ENCODE measurements at places on chromosomes 5 and 9. TPM values are rescaled to one million over a fixed set of nuclear protein-coding genes. Genes with fewer than 3 reads are reported as not detected.

Gene CDX1
- 0.35 TPM for total RNA-seq

GRCh38 chr5:13034061-13034460 is 910.4 kb downstream of the DNAH5 start:
- no peak for DNase-seq

GRCh38 chr5:101676646-101677045 is 619.4 kb downstream of the SLCO4C1 start:
- DNase-seq, result no peak

Gene CTXN3
- not detected for total RNA-seq

Gene ANKRD18A
- not detected for total RNA-seq

DNA sequence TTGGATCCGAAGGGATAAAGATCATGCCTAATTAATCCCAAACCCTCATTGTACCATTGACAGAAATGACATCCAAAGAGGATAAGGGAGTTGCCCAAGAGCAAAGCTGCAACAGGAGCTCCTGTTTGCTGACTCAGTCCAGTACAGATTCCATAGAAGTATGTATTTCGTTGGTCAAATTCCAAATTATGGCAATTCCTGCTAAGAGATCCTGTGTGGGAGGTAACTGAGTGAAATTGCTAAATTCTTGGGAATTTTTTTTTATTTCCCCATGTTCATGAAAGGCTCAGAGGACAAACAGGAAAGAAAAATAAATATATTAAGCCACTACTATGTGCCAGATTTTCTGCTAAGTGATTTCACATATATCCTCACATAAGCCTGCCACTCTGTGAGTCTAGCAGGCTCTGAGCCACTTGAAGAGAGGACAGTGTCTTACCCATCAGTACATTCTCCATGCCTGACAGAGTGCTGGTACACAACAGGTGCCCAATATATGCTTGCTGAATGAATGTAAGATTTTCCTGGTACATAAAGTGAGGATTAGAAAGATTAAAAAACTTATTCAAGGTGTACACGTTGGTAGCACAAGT is 132.7 kb downstream of the GLIS3 start:
- DNase-seq, result no peak

- no peak for DNase-seq
Measured at GRCh38 chr9:106675780-106676179, 187.2 kb upstream of the ZNF462 start.

Gene LHFPL2
- total RNA-seq, result 76.0 TPM

GRCh38 chr5:157747173-157747740 is 3.7 kb downstream of the LSM11 start:
- no peak for DNase-seq

Gene PCSK1
- total RNA-seq, result 1.6 TPM

- no peak for DNase-seq
Measured at GRCh38 chr9:30504502-30504905, 1879.9 kb upstream of the ACO1 start.

GRCh38 chr9:101791938-101792337 is 53.5 kb upstream of the GRIN3A start:
- no peak for DNase-seq

Gene SPINK7
- not detected for total RNA-seq

- no peak for DNase-seq
Measured at GRCh38 chr5:108418197-108418596, 36.3 kb upstream of the FBXL17 start.

Gene SNCAIP
- 3.6 TPM for total RNA-seq

DNA sequence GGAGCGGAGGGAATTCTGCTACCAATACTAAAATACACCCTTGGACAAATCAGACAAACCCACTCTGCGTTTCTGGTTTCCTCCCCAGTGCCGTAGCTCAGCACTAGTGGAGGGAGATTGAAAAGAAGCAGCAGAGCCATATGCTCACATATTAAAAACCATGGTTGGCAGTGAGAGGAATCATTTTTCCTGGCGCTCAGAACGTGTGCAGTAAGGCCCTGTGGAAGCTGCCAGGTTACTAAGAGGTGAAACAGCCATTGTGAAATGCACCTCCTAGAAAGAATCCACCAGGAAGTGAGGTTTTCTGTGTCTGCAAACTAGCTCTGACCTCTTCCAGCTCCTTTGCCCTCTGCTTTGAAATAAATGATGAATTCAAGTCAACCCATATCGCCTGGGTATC is 177.2 kb downstream of the ERCC6L2 start:
- DNase-seq, result no peak

Gene DPYSL3
- total RNA-seq, result 52.4 TPM

DNA sequence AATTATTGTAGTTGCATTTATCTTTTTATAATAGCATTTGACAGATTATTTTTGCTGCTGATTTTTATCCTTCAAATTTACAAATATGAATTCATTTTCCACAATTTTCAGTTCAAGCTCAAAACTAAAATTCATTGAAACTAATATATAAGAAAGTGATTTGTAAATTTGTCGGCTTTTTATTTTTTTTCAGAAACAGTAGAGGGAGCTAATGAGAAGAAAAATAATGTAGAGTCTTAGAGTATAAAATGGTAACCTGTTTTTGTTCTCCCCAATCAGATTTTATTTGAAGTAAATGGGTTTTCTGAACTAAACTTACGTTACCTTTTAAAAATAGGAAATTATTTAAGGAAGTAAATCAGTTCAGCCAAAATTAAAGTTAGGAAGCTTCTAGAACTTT is 19.2 kb downstream of the PRRC1 start:
- DNase-seq, result no peak

DNA sequence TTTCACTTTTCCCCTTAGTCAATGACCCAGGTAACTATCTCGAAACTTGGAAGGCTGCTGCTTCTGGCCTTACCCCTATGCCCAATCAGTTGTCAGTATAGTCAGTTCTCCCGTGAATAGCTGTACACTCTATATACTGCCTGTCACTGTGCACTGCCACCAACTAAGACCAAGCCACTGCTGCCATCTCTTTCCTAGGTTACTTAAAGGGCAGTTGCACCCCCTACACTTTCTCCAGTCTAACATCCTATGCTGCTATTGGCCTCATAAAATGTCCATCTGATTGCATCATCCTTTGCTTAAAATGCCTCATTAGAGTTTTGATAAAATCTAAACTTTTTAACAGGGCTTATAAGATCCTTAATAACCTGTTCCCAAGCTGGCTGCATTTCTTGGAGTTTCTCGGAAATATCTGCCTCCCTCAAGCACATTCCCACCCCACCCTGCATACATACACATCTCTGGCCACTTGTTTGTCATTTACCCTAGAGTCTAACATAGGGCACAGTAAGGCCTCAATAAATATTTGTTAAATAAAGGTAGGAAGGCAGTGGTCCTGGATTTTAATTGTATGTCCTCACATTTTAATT is 32.8 kb upstream of the TNFAIP8 start:
- no peak for DNase-seq

GRCh38 chr5:78243639-78244038 is 50.9 kb downstream of the AP3B1 start:
- DNase-seq, result no peak

Gene PCDHGA5
- 2.7 TPM for total RNA-seq

DNA sequence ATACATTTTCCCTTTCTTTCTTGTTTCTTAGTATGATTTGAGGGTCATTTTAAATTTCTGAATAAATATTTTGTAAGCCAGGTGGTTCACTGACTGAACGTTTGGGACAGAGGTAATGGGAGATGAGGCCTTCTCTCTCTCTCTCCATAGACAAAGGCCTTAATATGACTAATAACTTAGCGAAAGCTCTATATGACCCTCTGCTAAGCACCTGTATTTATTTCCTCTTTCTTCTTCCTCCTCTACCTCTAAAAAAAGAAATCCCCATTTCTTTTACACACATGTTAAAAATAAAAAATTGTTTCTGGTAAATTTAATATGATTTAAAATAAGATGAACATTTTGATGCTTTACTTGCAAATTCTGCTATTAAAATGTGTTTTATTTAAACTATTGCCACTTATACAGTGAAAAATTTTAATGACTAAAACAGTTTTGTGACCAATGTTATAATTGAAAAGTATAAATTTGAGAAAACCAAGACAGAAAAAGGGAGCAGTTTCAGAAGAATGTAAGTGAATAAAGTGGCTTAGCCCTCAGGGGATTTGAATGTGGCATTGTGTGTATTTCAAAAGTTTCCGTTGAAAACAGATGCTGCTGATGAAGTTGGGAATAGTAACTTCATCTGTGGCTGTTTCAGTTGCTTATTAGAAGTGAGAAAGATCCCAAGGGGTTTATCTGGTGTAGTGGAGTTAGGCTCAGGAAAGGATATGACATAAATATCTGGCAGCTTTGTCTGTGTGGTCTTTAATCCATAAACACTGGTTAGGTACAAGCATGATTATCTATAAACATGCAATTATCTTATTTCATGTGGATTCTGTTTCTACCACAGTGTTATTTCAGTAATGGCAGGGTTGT is 128.6 kb upstream of the GRHPR start:
- DNase-seq, result no peak

Gene NTNG2
- total RNA-seq, result 2.0 TPM

DNA sequence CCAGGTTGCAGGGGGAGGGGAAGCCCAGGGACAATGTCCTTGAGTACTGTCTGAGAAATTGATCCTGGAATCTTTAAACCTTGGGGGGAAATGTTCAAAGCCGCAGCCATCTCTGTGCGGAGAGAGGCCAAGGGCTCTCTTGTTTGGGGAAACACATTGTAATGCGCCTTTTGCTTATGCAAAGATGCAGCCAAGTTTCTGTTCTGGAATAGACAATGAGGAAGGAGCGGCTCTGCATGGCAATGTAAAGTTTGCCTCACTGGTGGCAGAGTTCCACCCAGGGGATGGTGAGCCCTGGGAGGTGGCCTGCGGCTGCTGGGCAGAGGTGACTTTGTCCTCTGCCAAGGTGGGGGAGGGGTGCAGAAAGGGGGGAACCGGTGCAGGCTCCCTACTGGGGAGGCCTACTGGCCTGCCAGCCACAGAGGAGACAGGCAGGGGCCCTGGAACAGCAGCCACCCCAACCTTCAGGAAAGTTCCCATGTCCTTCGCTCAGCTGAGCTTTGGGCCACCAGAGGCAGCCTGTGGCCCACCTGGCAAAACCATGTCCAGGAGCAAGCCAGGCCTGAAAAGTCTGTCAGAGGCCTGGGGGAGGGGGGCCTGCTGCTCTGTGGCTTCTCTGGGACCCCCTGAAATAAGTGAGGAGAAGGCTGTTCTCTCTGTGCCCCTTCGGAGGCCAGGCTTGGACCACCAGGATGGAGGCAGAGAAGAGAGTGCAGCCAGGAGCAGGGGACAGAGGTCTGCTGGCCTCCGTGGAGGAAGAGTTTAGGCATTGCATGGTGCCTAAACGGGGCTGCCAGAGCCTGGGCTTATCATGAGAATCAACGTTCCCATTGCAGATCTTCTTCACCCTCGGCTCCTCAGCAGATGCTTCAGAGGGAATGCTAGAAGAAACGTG is 127.8 kb downstream of the ZNF354C start:
- no peak for DNase-seq

Gene HK3
- total RNA-seq, result 41.1 TPM

Gene SPATA31D3
- total RNA-seq, result not detected

Gene FST
- 2.9 TPM for total RNA-seq

DNA sequence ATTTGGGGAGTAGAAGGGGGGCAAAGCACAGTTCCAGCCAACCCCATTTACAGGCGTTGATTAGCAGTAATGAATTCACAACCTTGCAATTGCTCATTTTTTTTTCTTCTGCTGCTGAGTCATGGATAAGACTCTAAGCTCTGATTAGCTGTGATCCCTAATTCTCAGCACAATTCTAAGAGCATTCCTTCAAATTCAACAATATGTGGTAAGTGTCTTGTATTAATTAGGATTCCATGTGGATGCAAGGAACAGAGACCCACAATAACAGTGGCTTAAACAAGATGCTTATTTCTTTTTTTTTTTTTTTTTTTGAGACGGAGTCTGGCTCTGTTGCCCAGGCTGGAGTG is 133.4 kb downstream of the PALM2AKAP2 start:
- DNase-seq, result no peak

GRCh38 chr5:151745071-151745705 is 13.2 kb downstream of the ATOX1 start:
- DNase-seq, result no peak

- no peak for DNase-seq
Measured at GRCh38 chr9:129330711-129331492, 152.8 kb upstream of the IER5L start.

- DNase-seq, result no peak
Measured at GRCh38 chr5:129963359-129963758, 59.1 kb downstream of the CHSY3 start.
